ENCODE measurements at places on chromosomes 1 and 21.

DNA sequence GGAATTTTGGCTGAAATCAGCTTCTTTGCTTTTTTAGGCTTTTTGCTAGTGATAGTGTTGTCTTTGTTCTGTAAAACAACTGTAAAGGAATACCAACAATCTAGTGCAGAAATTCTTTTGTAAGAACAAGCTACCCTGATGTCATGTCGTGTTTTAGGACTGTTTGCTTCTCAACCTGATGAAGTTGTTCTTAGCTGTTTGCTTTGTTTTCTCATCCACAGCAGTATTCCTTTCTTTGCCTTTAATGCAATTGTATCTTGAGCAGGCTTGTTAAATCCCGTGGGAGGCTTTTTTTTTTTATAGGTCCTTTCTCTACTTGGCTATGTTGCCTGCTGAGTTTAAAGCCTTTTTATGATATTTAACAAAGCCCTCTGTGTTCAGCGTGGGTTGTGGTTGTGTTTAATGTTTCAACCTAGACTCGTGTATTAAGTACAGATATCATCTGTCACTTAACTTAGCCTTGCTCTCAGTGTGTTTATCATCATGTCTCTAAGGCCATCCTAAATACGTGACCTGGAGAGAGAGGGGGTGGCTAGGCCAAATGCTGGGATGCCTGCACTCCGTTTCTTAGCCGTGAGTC lies 31.6 kb downstream of the ADARB1 start:
- no peak for DNase-seq

DNA sequence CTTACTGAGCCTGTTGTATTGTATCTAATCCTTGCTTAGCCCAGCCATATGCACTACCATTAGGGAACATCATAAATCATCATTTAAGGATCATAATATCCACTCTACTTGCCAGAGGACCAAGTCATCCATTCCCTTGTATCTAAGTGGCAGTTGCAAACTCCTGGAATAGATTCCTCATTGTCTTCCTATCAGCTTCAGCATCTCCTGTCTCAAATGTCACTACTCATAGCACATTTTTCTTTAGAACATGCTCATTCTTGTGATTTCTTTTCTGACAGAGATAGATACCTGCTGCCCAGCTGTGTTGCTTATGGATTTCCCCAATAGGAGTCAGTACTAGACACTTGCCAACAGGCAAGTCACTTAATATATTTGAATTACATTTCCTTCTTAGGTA lies 84.3 kb downstream of the OLFML3 start:
- DNase-seq = no peak

DNA sequence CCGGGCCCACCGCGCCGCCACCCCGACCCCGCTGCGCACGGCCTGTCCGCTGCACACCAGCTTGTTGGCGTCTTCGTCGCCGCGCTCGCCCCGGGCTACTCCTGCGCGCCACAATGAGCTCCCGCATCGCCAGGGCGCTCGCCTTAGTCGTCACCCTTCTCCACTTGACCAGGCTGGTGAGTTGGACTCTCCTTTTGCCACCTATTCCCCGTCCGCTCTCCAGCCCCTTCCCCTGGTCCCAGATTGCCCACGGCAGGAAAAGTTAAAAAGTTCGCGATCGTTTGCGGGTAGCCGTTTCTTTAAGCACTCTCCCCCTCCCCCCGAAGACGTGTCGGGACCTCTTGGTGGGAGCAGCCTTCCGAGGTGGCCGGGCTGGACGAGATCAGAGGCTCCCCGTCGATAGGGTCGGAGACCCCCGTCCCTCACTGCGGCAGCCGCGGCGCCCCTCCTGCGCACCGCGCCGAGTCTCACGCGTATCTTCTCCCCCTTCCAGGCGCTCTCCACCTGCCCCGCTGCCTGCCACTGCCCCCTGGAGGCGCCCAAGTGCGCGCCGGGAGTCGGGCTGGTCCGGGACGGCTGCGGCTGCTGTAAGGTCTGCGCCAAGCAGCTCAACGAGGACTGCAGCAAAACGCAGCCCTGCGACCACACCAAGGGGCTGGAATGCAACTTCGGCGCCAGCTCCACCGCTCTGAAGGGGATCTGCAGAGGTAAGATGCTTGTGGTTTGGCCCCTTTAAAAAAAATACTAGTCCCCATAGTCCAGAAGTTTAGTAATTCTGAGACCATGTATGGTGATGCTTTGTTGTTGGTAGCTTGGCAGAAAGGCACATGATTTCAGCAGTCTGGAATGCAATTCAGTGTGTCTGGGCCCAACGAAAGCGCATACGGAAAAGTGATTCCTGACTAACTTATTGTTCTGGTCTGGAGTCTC lies 576 bp downstream of the CCN1 start:
- no peak for DNase-seq

- no peak for DNase-seq
Measured at GRCh38 chr1:18554597-18554996, 73.9 kb downstream of the KLHDC7A start.

DNA sequence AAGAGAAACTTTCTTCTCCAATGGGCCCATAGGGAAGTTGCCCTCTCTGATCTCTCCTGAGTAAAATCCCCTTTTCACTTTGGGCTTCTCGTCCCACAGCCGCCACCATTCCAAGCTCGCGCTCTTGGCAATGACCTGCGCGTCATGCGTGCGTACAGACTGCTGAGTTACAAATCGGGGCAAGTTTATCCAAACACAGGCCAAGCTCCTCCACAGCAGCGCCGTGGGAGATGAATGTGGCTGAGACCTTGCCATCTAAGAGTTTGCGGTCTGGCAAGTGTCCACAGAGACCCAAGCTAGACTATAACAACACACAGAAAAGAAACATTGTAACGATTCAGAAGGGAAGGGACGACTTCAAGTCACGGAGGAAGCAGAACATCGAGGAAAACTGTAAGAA lies 116.3 kb upstream of the SOD1 start:
- DNase-seq = no peak

Measured in T-helper 2 cell (primary cell).